ENCODE measurements at places on chromosomes 11 and 22.
A peak's percentile ranks its signal among the peaks of the same experiment; 100 is the strongest.

DNA sequence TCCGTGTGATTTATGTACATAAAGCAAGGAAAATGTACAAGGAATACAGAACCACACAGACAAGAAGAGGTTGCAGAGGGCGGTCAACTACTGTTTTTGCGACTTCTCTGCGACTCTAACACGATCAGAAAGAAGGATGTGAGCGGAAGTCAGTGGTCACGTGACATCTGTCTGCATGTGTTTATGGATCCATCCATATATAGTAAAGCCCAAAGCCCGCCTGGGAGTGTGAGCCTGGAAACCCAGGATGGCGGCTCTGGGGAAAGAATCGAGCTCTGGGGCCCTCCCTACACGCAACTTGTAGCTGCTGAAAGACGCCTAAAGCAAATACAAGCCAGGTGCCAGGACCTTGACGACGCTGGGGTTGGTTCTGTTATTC, 8.8 kb downstream of the OSBPL5 start:
- no peak for DNase-seq

DNA sequence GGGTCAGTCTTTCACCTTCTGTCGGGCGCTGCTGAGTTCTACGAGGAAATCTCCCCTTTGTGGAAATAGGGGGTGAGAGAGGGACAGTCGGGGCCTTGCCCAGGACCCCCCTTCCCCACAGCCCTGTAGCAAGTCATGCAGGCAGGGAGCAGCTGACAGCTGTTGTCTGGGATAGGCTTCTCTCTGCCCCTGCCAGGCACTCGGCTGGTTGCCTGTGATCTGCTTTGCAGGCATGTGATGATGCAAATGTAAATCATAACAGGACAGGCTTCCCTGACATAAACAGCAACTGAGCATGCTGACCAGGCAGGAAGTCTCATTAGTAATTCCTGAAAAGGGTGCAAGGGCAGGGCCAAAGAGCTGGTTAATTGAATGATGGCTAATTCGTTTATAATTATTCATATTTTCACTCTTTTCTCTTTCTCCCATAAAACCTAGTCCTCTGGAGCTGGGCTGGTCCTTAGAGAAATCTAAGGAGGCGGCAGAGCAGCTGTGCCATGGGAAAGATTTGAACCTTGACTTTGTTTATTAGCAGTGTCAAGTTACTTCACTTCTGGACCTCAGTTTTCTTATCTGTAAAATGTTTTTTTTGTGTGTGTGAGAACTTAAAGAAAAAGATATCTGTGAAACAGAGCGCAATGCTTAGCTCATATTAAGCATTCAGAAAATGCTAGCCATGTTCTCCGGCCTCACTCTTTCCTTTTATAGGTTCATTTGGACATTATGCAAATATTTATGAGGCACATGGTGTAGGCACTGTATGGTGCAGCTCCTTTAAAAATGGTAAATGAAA, 129.7 kb downstream of the LDLRAD3 start:
- DNase-seq: peak; percentile 65

GRCh38 chr11:4441515-4441914, 7.6 kb upstream of the OR52K2 start:
- DNase-seq: peak; percentile 65

DNA sequence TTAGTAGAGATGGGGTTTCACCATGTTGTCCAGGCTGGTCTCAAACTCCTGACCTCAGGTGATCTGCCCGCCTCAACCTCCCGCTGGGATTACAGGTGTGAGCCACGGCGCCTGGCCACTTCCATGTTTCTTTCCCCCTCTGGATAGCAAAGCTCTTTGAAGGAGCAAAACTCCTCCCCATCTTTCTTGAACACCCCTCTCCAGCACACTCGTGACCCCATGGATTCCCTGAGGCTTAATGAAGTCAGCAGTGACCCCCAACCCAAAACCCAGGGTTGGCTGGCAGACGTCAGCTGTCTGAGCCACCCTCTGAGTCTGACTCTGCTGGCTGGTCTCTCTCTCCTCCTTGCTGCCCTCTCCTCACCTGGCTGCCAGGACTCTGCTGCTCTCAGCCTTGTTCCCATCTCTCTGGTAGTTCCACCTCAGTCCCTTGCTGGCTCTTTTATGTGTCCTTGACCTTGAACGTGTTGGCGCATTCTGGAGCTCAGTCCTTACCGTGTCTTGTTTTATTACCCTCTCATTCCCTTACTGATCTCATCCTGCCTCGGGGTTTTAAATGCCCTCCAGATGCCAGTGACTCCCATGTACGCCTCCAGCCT, 44.5 kb downstream of the PARVG start:
- DNase-seq: no peak

DNA sequence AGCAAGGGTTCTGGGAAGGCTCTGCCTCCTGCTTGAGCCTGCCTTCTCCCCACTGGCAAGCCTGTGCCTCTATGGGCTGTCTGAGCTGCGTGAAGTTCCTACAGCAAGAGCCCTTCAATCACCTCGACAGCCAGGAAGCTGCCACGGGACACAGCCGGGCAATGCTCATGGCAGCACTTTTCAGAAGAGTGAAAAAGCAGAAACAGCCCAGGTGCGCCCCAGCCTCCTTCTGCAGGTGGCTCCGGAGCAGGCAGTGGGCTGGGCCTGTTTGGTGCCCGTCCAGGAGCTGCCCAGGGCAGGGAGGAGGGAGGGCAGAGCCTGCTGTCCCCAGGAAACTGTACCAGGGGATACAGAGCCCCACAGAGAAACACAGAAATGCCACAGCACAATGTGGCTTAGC, 24.6 kb upstream of the COMT start:
- no peak for DNase-seq

Data from hematopoietic multipotent progenitor cell treated with erythropoietin and hydrocortisone succinate and interleukin-3 and kit ligand, for 4 days (in vitro differentiated cells).